CD4-positive, CD25-positive, alpha-beta regulatory T cell (primary cell): ENCODE measurements at places on chromosomes 5 and 9.

- no peak for DNase-seq
These were observed 83.2 kb upstream of the ZNF462 start for GRCh38 chr9:106779796-106780195.

GRCh38 chr5:114314061-114314460 is 47.8 kb upstream of the KCNN2 start:
- no peak for DNase-seq

GRCh38 chr5:171806976-171807747 is 21.5 kb downstream of the SMIM23 start:
- no peak for DNase-seq

DNA sequence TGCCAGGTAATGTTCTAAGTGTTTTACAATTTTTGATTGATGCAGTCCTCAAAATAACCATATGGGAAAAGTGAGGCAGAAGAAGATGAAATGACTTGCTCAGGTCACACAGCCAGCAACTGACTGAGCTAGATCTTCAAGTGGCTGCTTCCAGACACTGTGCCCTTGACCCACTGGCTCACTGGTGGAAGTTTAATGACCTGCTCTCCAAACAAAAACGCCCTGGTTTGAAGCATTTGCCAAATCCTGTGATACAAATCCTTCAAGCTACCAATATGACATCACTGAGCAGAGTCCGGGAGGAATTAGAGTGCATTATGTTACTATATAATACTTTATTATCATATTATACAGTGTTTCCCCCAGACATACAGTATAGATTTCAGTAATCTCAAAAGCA is 459.4 kb downstream of the GADD45G start:
- no peak for DNase-seq

DNA sequence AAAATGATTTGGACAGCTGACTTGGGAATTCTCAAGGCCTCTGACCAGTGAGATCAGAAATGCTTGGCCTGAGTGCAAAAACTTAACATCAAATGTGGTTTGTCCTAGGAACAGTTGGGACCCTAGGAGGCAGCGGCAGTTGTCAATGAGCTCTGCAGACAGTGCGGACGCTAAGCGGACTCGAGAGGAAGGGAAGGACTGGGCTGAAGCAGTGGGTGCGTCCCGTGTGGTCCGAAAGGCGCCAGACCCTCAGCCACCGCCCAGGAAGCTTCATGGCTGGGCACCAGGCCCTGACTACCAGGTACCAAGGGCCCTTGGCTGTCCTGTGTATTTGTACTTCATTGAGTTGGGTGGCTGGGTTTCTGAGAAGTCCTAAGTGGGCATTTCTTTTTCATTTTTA is 43.7 kb upstream of the POMT1 start:
- no peak for DNase-seq

DNA sequence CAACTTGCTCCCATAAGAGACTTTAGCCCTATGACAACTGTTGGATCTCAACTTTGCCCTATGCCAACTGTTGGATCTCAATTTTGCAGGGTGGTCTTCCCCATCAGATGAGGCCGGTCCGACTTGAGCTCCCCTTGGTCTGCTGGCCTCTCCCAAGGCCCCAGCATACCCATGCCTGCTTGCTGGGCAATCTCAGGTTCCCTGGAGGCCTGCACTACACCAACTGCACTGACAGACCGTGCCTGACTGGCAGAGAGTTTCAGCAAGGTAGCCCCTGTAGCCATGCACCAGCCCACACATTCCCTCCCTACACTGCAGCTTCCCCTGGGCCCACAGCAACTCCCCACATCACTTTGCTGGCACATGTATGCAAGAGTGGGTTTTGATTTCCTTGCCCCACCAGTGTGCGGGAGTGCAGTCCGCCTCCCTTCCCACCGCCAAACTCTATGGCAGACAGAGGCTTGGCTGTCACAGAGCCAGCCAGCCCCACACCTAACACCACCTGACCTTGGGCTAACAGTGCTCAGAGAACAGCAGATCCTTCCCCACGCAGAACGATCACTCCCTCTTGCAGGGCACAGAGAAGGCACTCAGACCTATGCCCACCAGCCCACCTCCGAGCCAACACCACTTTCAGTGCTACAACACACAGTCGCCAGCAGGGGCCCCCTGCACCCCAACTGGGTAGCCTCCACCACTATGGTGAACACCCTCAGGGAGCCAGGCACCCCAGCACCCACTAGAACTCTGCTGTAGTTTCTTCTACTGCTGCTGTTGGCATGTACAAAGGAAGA is 279.9 kb upstream of the COX7C start:
- no peak for DNase-seq

DNA sequence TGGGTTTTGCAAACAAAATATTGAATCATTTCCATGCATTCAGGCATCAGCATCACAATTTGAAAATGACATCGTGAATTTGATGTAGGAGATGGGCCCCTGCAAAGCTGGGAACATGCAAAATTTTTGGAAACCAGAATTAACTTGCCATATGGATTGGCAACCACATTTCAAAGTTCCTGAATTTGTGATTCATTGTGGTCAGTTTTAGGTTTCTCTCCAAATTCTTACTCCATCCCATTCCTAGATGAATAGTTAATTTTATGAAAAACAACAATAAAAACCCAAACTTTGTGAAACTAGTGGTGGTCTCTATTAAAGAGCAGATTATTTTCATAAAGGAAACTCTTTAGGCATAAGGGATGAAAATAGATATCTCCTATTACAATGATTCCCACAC is 107.8 kb upstream of the SLIT3 start:
- DNase-seq, result no peak

- DNase-seq, result no peak
These were observed 102.3 kb downstream of the GLIS3 start for GRCh38 chr9:4197548-4197947.
